ENCODE measurements at places on chromosomes 11 and 22. TPM values are rescaled to one million over a fixed set of nuclear protein-coding genes. Genes with fewer than 3 reads are reported as not detected.

- H3K27me3 ChIP-seq, result no peaks in the 10 kb centered on the region
- H3K36me3 ChIP-seq, result no peaks in the 10 kb centered on the region
- no peaks in the 10 kb centered on the region for H3K4me1 ChIP-seq
- DNase-seq, result no peak
- H3K4me3 ChIP-seq, result no peak overlapping the region
Measured at GRCh38 chr11:132402071-132402684, 1031.8 kb downstream of the NTM start.

DNA sequence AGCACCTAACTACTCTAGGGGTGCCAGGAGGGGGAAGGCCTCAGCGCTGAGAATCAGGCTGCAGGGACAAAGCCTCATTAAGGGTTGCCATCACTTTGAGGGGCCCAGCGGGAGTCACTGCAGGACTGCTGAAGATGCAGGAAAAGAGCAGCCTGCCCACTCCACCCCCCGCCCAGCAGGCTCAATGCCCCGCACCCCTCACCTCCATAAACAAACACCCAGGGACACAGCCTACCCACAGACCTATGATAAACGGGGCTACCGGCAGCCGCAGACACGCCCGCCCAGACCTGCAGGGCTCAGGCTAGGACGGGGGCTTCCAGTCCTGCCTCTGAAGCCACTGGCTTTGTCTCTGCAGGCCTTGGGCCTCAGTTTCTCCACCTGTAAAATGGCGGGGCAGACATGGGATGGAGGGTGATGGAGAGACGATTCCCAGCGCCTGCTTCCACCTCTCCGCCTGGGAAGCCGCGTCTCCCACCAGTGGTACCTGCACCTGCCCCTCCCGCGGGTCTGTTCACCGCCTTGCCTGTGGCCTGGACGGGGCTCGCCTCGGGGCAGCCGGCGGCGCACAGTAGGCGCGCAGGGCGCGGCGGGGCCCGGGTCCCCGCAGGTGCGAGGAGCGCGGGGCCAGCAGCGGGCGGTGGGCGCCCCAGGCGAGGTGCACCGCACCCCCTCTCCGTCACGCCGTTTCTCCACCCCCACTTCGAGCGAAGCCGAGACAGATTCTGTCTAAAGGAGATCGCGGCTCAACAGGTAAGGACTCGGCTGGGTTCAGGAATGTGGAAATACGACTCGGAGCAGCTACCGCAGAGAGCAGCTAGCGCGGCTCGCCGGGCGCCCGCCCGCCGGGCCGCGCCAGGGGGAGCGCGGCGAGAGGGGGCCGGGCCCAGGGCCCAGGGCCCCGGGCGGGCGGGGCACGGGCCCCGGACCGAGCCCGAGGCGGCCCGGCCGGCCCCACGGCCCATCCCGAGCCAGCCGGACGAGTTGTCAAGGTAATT, 1.5 kb downstream of the WNT7B start:
- no peak overlapping the region for H3K27ac ChIP-seq
- no peak for DNase-seq
- peak overlapping the region; percentile 39 for H3K4me3 ChIP-seq
- peaks cover 40% of the 10 kb centered on the region for H3K27me3 ChIP-seq

GRCh38 chr22:24247564-24248344, 2.9 kb upstream of the GGT5 start:
- no peak overlapping the region for H3K4me3 ChIP-seq
- no peaks in the 10 kb centered on the region for H3K36me3 ChIP-seq
- H3K27me3 ChIP-seq, result no peaks in the 10 kb centered on the region
- peaks cover 34% of the 10 kb centered on the region for H3K4me1 ChIP-seq
- peak overlapping the region; percentile 92 for H3K27ac ChIP-seq

SCARF2 gene
- total RNA-seq, result 133 TPM

OR10A5 gene
- total RNA-seq, result not detected

CYB5R3 gene
- total RNA-seq, result 455 TPM

GRCh38 chr11:23997356-23997755, 499.5 kb upstream of the LUZP2 start:
- no peaks in the 10 kb centered on the region for H3K4me1 ChIP-seq
- H3K27ac ChIP-seq, result no peak overlapping the region
- H3K27me3 ChIP-seq, result no peaks in the 10 kb centered on the region

- no peaks in the 10 kb centered on the region for H3K4me1 ChIP-seq
- H3K36me3 ChIP-seq, result peaks cover 12% of the 10 kb centered on the region
- H3K27ac ChIP-seq, result no peak overlapping the region
- DNase-seq, result no peak
Measured at GRCh38 chr22:29636751-29637150, 33.3 kb downstream of the NF2 start.

TCIRG1 gene
- 385 TPM for total RNA-seq

DNA sequence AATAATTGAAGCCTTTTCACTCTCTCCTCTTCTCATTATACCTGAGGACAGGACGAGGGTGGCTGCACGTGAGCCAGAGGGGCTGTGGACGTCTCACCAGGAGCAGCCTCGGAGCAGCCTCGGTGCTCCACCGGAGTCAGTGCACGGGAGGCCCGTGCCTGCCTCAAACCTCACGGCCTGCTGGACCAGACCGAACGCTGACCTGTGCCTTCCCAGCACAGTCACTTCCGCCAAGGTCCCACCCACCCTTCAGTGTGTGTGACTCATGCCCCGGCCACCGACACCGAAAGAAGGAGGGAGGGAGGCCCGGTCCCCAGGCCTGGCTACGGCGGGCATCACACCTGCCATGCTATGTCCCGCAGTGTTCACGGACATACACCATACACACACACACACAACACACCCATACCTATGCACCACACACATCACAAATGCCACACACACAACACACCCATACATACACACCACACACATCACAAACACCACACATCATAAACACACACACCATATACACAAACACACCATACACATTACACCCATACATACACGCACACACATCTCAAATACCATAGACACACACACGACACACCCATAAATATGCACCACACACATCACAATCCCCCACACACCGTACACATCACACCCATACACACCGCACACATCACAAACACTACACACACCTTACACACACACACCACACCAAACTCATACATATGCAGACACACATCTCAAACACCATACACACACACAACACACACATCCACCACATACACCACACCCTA, 1506.5 kb downstream of the TBC1D22A start:
- H3K36me3 ChIP-seq, result no peaks in the 10 kb centered on the region
- no peaks in the 10 kb centered on the region for H3K4me1 ChIP-seq
- no peak for DNase-seq
- no peak overlapping the region for H3K27ac ChIP-seq
- H3K27me3 ChIP-seq, result no peaks in the 10 kb centered on the region
- no peak overlapping the region for H3K4me3 ChIP-seq

ME3 gene
- 34.2 TPM for total RNA-seq

GRCh38 chr11:87295237-87295636, 257.5 kb downstream of the TMEM135 start:
- peaks cover 2% of the 10 kb centered on the region for H3K4me1 ChIP-seq
- no peak overlapping the region for H3K27ac ChIP-seq
- H3K36me3 ChIP-seq, result no peaks in the 10 kb centered on the region
- DNase-seq, result no peak

- H3K4me1 ChIP-seq, result no peaks in the 10 kb centered on the region
- H3K27me3 ChIP-seq, result no peaks in the 10 kb centered on the region
- peak overlapping the region; percentile 88 for H3K27ac ChIP-seq
- peaks cover 5% of the 10 kb centered on the region for H3K36me3 ChIP-seq
- peak overlapping the region; percentile 70 for H3K4me3 ChIP-seq
Measured at GRCh38 chr11:18705651-18706281, 7.2 kb downstream of the TMEM86A start.

- peak overlapping the region; percentile 65 for H3K27ac ChIP-seq
- no peaks in the 10 kb centered on the region for H3K27me3 ChIP-seq
- peak overlapping the region; percentile 58 for H3K4me3 ChIP-seq
- no peaks in the 10 kb centered on the region for H3K36me3 ChIP-seq
- H3K4me1 ChIP-seq, result peaks cover 12% of the 10 kb centered on the region
- DNase-seq, result no peak
Measured at GRCh38 chr11:64449381-64450167, 90.6 kb downstream of the RPS6KA4 start.

TMEM45B gene
- total RNA-seq, result not detected

DNA sequence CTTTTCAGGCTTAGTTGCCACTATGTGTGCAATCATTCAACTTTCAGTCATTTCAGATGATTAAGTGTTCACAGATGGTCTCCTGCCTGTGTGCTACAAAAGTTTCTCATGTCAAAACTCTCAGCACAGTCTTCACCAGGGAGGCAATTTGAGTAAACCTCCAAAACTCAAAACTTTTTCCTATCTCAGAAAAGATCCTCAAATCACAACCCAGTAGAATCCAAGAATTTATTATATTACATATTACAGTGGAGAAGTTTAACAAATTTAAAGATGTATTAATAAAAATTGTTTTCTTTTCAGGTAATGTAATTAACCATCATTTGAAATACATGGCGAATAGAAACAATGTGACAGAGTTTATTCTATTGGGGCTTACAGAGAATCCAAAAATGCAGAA, at the start of gene OR4C13:
OR4C13 (plus strand) TSS at position 301 of the 400 bp plus-strand sequence; CDS start at position 333, 32 bp downstream.
- H3K27me3 ChIP-seq, result no peaks in the 10 kb centered on the region
- no peak within 1 kb of the TSS for H3K27ac ChIP-seq
- no peaks in the 10 kb centered on the region for H3K4me1 ChIP-seq

TTC28 gene
- total RNA-seq, result 24.5 TPM

OR51E2 gene
- total RNA-seq, result 2.0 TPM

CECR2 gene
- 1.4 TPM for total RNA-seq

LIF gene
- total RNA-seq, result not detected

PTH gene
- not detected for total RNA-seq

DNA sequence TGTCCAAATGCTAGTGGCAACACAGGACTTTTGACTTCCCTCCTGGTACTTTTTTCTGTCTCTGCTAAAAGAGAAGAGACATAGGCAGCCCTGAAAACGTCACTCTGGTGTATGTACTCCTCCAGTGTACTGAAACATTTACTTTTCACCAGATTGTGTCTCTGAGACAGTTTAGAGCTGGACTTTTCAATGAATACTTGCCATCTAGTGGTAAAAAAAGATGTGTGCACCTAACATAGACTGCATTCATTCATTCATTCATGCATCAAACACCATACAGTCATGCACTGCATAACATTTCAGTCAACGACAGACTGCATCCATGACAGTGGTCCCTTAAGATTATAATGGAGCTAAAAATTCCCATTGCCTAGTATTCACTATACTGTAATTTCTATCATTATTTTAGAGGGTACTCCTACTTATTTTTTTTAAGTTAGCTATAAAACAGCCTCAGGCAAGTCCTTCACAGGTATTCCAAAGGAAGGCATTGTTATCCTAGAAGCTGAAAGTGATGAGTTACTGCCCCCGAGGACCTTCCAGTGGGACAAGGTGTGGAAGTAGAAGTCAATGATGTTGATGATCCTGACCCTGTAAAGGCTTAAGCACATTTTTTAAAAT, 186.2 kb downstream of the SPON1 start:
- H3K4me3 ChIP-seq, result no peak overlapping the region
- DNase-seq, result no peak
- H3K27ac ChIP-seq, result no peak overlapping the region
- H3K27me3 ChIP-seq, result no peaks in the 10 kb centered on the region
- H3K36me3 ChIP-seq, result no peaks in the 10 kb centered on the region
- H3K4me1 ChIP-seq, result no peaks in the 10 kb centered on the region

- no peak for DNase-seq
- no peaks in the 10 kb centered on the region for H3K27me3 ChIP-seq
- no peak within 1 kb of the TSS for H3K27ac ChIP-seq
- peak within 1 kb of the TSS; percentile 57 for H3K4me3 ChIP-seq
- no peaks in the 10 kb centered on the region for H3K36me3 ChIP-seq
Measured at GRCh38 chr11:99020352-99021225, at the start of gene CNTN5. TSS of gene CNTN5 (plus strand) at chr11:99020949.

DNA sequence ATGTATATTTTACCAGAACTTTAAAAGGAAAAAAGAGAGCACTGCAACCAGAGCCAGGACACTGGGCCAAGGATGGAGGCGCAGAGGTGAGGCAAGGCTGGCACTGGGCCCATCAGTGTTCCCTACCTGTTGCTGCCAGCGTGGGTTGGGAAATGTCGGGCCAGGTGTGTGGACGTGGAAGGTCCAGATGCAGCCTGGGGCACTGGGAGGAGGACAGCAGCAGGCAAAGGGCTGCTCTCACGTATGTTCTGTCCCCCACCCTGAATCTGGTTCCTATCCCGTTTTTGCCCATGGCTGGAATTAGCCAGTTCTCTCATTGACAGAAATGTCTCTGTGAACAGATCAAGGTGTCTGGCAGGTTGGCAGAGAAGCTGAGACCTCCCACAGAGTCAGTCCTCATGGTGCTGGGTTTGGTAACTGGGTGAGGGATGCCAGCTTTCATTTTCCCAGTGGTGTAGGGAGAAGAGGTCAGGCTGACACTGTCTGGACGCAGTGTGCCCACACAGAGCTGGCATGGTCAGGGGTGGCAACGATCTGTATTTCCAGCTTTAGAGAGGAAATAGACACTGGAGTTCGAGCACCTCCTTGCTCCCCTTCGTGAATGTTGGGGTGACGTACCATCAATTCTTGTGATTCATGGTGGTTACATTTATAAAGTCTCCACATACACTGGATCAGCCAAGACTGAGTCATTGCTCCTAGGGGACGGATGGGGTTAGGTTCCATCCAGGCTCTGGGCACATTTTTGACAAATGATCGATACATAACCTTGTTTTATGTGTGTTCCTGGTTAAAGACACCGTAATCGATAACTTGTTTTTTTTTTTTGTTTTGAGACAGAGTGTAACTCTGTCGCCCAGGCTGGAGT, 4.3 kb upstream of the PNPLA3 start:
- H3K4me3 ChIP-seq, result no peak overlapping the region
- no peaks in the 10 kb centered on the region for H3K4me1 ChIP-seq
- no peak overlapping the region for H3K27ac ChIP-seq
- H3K36me3 ChIP-seq, result no peaks in the 10 kb centered on the region
- no peak for DNase-seq

- H3K27me3 ChIP-seq, result no peaks in the 10 kb centered on the region
- H3K4me3 ChIP-seq, result no peak overlapping the region
- no peaks in the 10 kb centered on the region for H3K4me1 ChIP-seq
Measured at GRCh38 chr11:77547863-77548551, 41.7 kb upstream of the AQP11 start.

DNA sequence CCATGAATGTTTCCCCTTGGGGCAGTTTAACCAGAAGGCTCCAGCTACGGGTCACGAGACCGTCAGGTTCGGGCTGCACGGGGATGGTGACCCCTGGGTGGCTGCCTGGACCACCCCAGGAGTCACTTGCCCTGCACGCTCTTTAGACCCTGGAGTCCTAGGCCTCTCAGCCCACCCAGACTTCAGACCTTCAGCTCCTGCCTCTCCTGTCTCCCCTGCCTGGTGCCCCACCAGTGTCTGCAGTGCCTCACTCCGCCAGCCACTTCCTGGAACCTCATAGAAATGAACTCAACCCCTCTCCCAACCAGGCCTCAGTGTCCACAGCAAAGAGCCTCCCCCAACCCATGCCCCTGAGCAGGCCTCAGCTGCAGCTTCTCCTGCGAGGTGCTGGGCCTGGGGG, 12.5 kb upstream of the MS4A10 start:
- H3K4me3 ChIP-seq, result no peak overlapping the region
- no peaks in the 10 kb centered on the region for H3K4me1 ChIP-seq
- no peak for DNase-seq

TESMIN gene
- total RNA-seq, result not detected

OR51B5 gene
- total RNA-seq, result not detected

- H3K36me3 ChIP-seq, result no peaks in the 10 kb centered on the region
- no peak overlapping the region for H3K4me3 ChIP-seq
- no peak for DNase-seq
Measured at GRCh38 chr11:13891911-13892310, 70.6 kb upstream of the SPON1 start.
